ENCODE measurements at places on chromosomes 7 and 10.

GRCh38 chr10:62638062-62638477, 166.4 kb upstream of the ADO start:
- H3K4me3 ChIP-seq = no peak overlapping the region
- DNase-seq = peak; percentile 35
- no peaks in the 10 kb centered on the region for H3K4me1 ChIP-seq

GRCh38 chr10:11181978-11182377, 164.3 kb downstream of the CELF2 start:
- DNase-seq = no peak
- H3K27me3 ChIP-seq = no peaks in the 10 kb centered on the region
- no peak overlapping the region for H3K27ac ChIP-seq
- H3K4me3 ChIP-seq = no peak overlapping the region
- peaks cover 1% of the 10 kb centered on the region for H3K36me3 ChIP-seq
- H3K4me1 ChIP-seq = peaks cover 9% of the 10 kb centered on the region

- H3K36me3 ChIP-seq = no peaks in the 10 kb centered on the region
- H3K27me3 ChIP-seq = no peaks in the 10 kb centered on the region
- peak; percentile 77 for DNase-seq
Measured at GRCh38 chr10:17768957-17769356, 17.0 kb downstream of the TMEM236 start.

GRCh38 chr10:11165591-11166543, 148.2 kb downstream of the CELF2 start:
- peaks cover 10% of the 10 kb centered on the region for H3K4me1 ChIP-seq
- peaks cover 12% of the 10 kb centered on the region for H3K27me3 ChIP-seq
- H3K27ac ChIP-seq = no peak overlapping the region
- no peaks in the 10 kb centered on the region for H3K36me3 ChIP-seq
- no peak for DNase-seq
- H3K4me3 ChIP-seq = peak overlapping the region; percentile 57

DNA sequence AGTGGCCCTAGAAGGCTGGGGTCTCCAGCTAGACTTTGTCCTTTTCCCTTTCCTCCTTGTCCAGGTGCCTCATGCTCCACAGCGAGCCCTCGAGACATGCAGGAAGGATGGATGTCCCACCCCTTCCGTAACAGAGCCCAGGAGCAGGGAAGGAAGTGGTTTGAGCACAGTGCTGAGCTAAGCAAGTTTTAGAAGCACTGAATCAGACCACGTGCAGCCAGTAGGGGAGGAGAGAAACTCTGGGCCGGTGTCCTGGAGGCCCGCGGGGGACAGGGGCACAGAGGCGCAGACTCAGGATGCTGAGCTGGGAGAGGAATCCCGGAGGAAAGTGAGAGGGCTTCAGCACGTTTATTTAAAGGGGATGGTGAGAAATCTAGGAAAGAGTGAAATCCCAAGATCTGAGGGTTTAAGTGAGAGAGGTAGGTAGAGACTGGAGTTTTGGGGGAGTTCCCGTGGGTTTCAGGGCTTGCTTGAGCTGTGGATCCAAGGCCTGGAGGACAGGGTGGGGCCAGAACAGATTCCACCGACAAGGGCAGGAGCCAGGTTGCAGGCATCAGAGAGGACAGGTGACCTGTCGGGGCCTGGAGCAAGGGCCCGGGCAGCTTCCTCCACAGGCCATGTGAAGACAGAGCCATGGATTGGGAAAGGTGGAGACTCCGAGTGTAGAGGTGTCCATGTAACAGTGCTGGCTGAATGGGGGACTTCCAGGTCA, 4.4 kb upstream of the IRF5 start:
- no peak overlapping the region for H3K4me3 ChIP-seq
- H3K27ac ChIP-seq = no peak overlapping the region
- H3K27me3 ChIP-seq = peaks cover 20% of the 10 kb centered on the region
- H3K4me1 ChIP-seq = peaks cover 3% of the 10 kb centered on the region

- H3K36me3 ChIP-seq = peaks cover 10% of the 10 kb centered on the region
- peak; percentile 32 for DNase-seq
- no peak overlapping the region for H3K4me3 ChIP-seq
- peak overlapping the region; percentile 92 for H3K27ac ChIP-seq
- H3K4me1 ChIP-seq = peaks cover 31% of the 10 kb centered on the region
- H3K27me3 ChIP-seq = no peaks in the 10 kb centered on the region
Measured at GRCh38 chr7:102122026-102122425, 164.6 kb upstream of the SH2B2 start.

GRCh38 chr10:108801775-108802517, 1121.4 kb downstream of the XPNPEP1 start:
- H3K27ac ChIP-seq = no peak overlapping the region
- H3K27me3 ChIP-seq = no peaks in the 10 kb centered on the region
- no peak for DNase-seq
- H3K4me1 ChIP-seq = no peaks in the 10 kb centered on the region
- no peak overlapping the region for H3K4me3 ChIP-seq

DNA sequence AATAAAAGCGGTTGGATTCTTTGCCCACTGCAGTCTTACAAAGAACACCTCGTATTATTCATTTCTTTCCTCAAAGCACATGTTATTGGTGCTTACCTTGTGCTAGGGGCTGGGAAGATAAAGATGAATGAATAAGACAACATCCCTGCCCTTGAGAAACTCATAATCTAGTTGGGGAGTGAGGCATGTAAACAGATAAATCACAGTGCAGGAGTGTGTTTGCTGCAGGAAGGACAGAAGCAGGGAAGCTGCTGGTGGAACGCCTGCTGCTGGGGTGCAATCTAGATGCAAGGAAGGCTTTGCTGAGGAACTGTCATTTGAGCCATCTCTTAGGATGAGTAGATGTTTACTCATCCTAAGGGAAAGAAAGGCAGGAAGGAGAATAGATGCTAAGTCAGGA, 135.6 kb downstream of the TMEM178B start:
- no peaks in the 10 kb centered on the region for H3K36me3 ChIP-seq
- no peaks in the 10 kb centered on the region for H3K27me3 ChIP-seq
- H3K4me1 ChIP-seq = no peaks in the 10 kb centered on the region
- H3K27ac ChIP-seq = no peak overlapping the region
- H3K4me3 ChIP-seq = no peak overlapping the region

DNA sequence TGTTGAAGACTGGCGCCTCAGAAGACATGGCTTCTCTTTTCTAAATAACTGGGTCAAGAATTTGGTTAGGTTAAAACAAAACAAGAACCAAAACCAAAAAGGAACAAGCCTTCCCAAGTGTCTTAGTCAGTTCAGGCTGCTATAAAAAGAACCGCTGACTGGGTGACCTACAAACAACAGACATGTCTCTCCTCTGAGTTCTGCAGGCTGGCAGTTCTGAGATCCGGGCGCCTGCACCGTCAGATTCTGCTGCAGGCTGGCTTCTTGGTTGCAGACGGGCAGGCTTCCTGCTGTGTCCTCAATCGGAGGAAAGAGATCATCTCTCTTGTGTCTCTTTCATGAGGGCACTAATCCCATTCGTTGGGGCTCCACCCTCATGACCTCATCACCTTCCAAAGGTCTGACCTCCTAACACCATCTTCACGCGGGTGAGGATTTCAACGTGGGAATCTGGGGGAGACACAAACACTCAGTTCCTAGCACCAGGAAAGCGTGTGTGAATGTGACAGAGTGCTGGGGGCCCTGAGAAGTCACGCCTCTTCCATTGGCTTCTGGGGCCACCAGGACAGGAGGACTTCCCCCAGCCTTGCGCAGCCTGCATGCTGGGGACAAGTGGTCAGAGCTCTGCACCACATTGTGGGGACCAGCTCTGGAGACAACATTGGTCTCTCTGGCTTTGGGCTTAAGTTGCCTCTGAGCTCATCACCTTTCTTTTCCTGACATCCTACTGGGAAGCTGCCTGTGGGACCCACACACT, 63.1 kb downstream of the ASB13 start:
- H3K27ac ChIP-seq = no peak overlapping the region
- no peak overlapping the region for H3K4me3 ChIP-seq
- H3K27me3 ChIP-seq = no peaks in the 10 kb centered on the region
- no peak for DNase-seq
- peaks cover 11% of the 10 kb centered on the region for H3K4me1 ChIP-seq
- H3K36me3 ChIP-seq = no peaks in the 10 kb centered on the region

DNA sequence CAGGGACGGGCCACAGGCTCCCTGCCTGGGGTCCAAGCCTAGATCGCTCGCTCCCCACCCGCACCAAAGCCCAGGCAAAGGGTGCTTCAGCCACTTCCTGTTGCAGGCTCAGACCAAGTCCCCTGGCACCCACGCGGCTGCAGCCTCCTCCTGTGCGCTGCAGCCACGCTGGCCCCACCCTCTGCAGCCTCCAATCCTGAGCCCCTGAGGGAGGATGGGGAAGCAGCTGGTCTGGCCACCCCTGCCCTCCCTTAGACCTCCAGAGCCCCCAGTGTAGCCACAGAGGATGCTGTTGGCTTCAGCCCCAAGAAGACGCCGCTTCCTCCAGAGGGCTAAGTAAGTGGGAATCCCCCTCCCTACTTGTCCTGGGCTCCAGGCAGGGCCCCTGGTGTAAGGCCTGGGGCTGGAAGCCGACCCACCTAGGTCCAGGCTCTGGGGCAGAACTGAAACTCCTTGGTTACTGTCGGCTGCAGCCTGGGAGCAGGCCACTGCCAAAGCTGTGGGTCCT, 9.4 kb downstream of the LIMK1 start:
- H3K27me3 ChIP-seq = no peaks in the 10 kb centered on the region
- no peak for DNase-seq
- no peak overlapping the region for H3K4me3 ChIP-seq
- H3K4me1 ChIP-seq = peaks cover 25% of the 10 kb centered on the region

DNA sequence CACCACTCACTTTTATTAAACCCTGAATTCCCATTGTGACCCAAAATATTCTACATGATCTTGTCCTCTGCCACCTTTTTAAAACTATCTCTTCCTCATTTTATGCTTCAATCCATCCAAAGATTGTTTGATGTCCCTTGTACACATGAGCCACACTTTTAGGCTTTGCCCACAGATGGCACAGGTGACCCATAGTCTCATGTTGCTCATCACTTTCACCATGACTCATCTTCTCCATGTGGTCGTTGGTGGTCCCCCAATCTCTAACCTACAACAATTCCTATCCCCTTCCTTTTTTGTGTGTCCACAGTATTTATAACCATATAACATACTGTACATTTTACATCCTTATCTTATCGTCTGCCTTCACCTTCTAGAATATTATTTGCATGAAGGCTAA, 271.5 kb upstream of the ZWINT start:
- DNase-seq = no peak
- H3K4me3 ChIP-seq = no peak overlapping the region
- no peak overlapping the region for H3K27ac ChIP-seq

DNA sequence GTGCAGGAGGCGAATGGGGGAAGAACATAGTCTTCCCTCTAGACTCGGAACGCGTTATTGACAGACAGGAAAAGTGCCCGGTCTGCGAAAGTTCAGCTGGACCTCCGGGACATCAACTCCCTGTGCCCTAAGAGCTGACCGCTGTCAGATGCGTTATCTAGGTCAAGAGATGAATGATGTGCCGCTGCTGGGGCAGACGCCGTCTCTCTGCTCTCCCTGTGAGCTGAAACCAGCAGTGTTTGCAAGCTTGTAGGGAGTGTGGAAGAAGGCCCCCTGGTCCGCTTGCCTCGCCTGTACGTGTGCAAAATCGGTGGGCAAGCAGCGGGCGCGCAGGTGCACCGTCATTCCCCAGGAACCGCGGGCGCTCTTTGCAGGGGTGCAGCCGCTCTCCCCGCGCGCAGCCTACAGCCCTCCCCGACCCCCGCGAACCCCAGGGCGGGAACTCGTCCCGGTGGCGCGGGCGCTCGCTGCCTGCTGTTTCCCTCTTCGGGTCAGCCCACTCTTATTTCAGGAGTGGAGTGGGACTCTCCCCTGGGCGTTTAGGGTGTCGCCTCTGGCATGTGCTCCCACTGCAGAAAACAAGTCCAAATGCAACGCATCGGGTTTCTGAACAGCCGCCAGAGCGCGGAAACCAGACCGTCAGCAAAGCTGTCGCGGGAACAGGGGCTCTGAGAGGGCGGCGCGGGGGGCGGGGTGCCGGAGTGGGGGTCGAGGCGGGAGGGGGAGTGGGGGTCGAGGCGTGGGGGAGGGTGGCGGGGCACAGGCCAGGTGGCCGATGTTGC, 1.8 kb upstream of the PFKFB3 start:
- no peak overlapping the region for H3K27ac ChIP-seq
- peaks cover 5% of the 10 kb centered on the region for H3K36me3 ChIP-seq
- H3K4me3 ChIP-seq = peak overlapping the region; percentile 56
- peaks cover 13% of the 10 kb centered on the region for H3K4me1 ChIP-seq

DNA sequence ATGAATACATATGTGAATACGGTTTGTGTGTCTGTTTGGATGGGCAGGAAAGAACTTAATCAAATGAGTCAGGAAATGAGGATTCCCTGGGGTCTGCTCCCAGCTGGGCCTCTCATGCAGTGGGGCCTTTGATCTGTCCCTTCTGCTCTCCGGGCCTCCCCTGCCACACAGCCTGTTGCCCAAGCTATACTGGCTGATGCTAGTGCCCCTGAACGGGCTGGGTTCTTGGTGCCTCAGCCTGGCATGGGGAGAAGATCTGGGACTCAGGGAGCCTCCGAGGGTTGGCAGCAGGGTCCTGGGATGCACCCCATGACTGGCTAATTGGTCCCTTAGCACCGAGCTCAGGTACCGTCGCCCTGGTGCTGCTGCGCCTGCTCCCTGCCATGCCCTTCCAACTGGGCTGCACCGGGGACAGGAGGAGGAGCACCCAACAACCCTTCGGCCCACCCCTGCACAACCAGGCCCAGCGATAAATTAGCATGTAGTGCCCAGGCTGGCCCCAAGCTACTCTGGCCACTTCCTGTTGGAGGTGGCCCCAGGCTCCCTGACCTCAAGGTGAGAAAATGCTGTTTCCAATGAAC, 59.9 kb upstream of the DUSP5 start:
- H3K27ac ChIP-seq = no peak overlapping the region
- no peaks in the 10 kb centered on the region for H3K27me3 ChIP-seq
- no peaks in the 10 kb centered on the region for H3K4me1 ChIP-seq

DNA sequence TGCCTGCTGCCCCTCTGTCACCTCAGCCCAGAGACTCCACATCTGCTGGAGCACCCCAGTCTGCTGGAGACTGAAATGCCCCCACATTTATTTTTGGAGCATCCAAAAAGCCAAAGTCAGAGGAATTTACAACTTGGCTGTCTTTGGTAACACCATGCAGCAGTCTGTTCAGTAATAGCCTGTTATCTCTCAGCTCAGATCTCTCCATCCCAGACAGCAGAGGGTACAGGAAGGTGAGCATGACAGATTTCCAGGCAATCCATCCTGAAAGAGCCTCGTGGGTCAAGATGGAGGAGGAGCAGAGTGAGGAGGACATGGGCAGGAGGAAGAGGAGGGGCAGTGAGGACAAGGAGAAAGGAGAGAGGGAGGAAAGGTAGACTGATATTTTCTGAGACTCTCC, 55.9 kb downstream of the GRID1 start:
- H3K36me3 ChIP-seq = no peaks in the 10 kb centered on the region
- no peak for DNase-seq
- no peak overlapping the region for H3K27ac ChIP-seq

- H3K36me3 ChIP-seq = no peaks in the 10 kb centered on the region
- no peaks in the 10 kb centered on the region for H3K4me1 ChIP-seq
- no peak overlapping the region for H3K27ac ChIP-seq
- DNase-seq = no peak
Measured at GRCh38 chr7:131131746-131132431, 195.8 kb upstream of the MKLN1 start.

GRCh38 chr7:79702116-79702515, 248.6 kb upstream of the MAGI2 start:
- no peaks in the 10 kb centered on the region for H3K36me3 ChIP-seq
- no peaks in the 10 kb centered on the region for H3K27me3 ChIP-seq
- H3K4me3 ChIP-seq = no peak overlapping the region
- no peaks in the 10 kb centered on the region for H3K4me1 ChIP-seq
- H3K27ac ChIP-seq = no peak overlapping the region
